ENCODE measurements at places on chromosomes 7 and 10. TPM values are rescaled to one million over a fixed set of nuclear protein-coding genes. Genes with fewer than 3 reads are reported as not detected.

DNA sequence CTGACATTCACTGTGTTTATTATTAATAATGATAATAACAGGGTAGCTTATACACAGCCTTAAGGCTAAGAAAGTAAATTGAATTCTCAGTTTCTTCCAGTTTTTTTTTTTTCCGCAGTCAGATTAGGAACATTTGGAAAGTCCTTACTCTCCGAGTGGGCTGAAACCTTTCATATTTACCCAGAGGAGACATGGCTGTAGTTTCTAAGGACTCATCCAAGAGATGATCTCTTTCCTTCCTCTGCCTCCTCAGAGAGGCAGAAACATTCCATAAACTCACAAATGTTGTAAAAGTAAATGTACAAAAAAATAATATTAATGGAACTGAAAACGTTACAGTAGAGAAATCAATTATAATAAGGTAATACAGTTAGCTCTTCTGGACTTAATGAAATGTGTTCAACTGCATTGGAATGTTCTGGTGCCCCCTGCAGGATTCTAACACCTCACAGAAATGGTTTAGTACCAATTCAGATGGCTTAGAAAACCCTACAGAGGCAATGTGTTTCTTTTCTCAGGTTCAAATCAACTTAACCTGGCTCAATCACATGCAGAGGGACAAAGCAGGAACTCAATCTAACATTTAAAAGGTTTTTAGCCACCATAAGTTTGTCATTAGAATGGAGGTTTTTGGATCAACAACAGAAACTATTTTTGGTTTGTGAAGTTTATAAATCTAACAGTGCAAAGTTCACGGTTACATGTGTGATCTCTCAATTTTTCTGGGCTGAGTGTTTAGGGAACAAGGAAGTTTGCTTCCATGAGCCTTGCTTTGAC is 71.7 kb downstream of the ICA1 start:
- no peak overlapping the region for H3K4me3 ChIP-seq
- no peak overlapping the region for H3K27ac ChIP-seq
- no peaks in the 10 kb centered on the region for H3K4me1 ChIP-seq
- H3K27me3 ChIP-seq, result no peaks in the 10 kb centered on the region
- H3K36me3 ChIP-seq, result no peaks in the 10 kb centered on the region
- peak; percentile 77 for DNase-seq

DNA sequence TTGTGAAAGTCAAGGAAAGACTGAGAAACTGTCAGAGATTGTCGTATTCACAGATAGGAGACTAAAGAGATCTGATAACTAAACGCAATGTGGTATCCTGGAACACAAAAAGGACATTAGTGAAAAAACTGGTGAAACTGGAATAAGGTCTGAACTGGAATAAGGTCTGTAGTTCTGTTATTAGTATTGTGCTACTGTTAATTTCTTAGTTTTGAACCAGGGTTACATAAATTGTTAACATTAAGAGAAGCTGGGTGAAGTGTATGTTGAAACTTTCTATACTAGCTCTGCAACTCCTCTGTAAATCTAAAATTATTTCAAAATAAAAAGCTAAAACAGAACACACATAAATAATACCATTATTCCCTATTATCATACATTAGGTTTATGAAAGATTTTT is 3.4 kb upstream of the NT5C2 start:
- H3K4me1 ChIP-seq, result peaks cover 25% of the 10 kb centered on the region
- H3K27me3 ChIP-seq, result no peaks in the 10 kb centered on the region
- no peak overlapping the region for H3K4me3 ChIP-seq

- no peaks in the 10 kb centered on the region for H3K4me1 ChIP-seq
- no peak overlapping the region for H3K4me3 ChIP-seq
- peak; percentile 80 for DNase-seq
- no peak overlapping the region for H3K27ac ChIP-seq
Measured at GRCh38 chr7:102472126-102473041, 6.3 kb downstream of the POLR2J start.

- no peak overlapping the region for H3K4me3 ChIP-seq
- no peak for DNase-seq
- H3K27me3 ChIP-seq, result no peaks in the 10 kb centered on the region
- H3K36me3 ChIP-seq, result peaks cover 13% of the 10 kb centered on the region
- H3K27ac ChIP-seq, result no peak overlapping the region
Measured at GRCh38 chr10:14836208-14836607, 1.6 kb downstream of the CDNF start.

DNA sequence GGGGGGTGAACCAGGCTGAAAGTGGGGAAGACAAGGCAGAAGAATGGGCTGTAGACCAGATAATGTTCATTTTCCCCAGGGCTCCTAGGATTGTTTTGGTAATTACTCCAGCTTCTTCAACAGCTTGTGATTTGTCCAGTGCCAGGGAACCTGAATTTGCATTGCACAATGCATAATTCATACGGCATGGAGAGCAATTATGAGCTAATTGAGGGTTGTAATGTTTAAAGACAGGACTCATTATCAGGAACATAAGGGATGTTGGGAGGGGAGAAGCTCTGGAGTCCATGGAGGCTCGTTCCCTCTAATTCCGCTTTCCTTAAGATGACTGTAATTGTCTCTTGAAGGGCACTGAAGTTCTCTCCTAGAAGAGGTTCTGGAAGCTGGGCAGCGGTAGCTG is 405.0 kb upstream of the ZMIZ1 start:
- peaks cover 22% of the 10 kb centered on the region for H3K27me3 ChIP-seq
- no peak overlapping the region for H3K27ac ChIP-seq
- H3K4me3 ChIP-seq, result no peak overlapping the region
- H3K4me1 ChIP-seq, result no peaks in the 10 kb centered on the region
- DNase-seq, result no peak
- no peaks in the 10 kb centered on the region for H3K36me3 ChIP-seq

GRCh38 chr7:41881331-41882130 is 178.6 kb upstream of the INHBA start:
- no peaks in the 10 kb centered on the region for H3K36me3 ChIP-seq
- H3K4me3 ChIP-seq, result no peak overlapping the region
- DNase-seq, result peak; percentile 60
- peaks cover 54% of the 10 kb centered on the region for H3K4me1 ChIP-seq
- H3K27me3 ChIP-seq, result no peaks in the 10 kb centered on the region

- H3K4me3 ChIP-seq, result no peak overlapping the region
- no peaks in the 10 kb centered on the region for H3K27me3 ChIP-seq
- no peaks in the 10 kb centered on the region for H3K36me3 ChIP-seq
- DNase-seq, result no peak
Measured at GRCh38 chr7:45384499-45384898, 189.7 kb upstream of the ADCY1 start.

GRCh38 chr10:117596706-117597105 is 54.2 kb downstream of the EMX2 start:
- H3K4me1 ChIP-seq, result no peaks in the 10 kb centered on the region
- H3K4me3 ChIP-seq, result no peak overlapping the region
- H3K27ac ChIP-seq, result no peak overlapping the region

GRCh38 chr10:16867990-16868389 is 50.8 kb upstream of the RSU1 start:
- peaks cover 15% of the 10 kb centered on the region for H3K4me1 ChIP-seq
- H3K4me3 ChIP-seq, result no peak overlapping the region
- H3K27me3 ChIP-seq, result no peaks in the 10 kb centered on the region
- H3K27ac ChIP-seq, result peak overlapping the region; percentile 51
- H3K36me3 ChIP-seq, result no peaks in the 10 kb centered on the region
- no peak for DNase-seq

DNA sequence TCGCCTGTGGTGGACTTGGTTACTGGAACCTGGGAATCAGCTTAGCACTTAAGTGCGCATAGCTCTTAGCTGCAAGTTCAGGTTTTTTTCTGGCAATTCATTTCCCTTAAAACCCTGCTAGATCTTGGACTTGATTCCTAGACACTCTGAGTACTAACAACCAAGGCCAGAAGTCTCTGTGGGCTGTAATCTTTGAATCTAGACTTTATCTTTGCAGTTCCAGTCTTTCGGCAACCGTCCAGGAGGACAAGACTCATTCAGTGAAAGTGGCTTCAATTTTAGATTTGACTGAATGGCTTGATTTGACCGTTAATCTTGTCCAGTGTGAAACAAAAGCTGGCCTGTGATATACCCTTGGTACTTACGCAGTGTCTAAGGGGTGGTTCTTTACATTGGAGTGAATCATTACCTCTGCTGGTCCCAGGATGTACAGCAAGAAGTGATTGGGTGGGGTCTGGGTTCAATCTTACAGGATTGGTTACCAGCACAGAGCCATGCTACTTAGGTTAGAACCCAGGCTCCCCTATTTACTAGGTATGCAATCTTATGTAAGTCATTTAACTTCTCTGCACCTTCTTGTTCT is 16.4 kb downstream of the PTTG1IP2 start:
- H3K36me3 ChIP-seq, result no peaks in the 10 kb centered on the region
- H3K4me1 ChIP-seq, result no peaks in the 10 kb centered on the region
- no peak overlapping the region for H3K27ac ChIP-seq
- H3K4me3 ChIP-seq, result no peak overlapping the region

DNA sequence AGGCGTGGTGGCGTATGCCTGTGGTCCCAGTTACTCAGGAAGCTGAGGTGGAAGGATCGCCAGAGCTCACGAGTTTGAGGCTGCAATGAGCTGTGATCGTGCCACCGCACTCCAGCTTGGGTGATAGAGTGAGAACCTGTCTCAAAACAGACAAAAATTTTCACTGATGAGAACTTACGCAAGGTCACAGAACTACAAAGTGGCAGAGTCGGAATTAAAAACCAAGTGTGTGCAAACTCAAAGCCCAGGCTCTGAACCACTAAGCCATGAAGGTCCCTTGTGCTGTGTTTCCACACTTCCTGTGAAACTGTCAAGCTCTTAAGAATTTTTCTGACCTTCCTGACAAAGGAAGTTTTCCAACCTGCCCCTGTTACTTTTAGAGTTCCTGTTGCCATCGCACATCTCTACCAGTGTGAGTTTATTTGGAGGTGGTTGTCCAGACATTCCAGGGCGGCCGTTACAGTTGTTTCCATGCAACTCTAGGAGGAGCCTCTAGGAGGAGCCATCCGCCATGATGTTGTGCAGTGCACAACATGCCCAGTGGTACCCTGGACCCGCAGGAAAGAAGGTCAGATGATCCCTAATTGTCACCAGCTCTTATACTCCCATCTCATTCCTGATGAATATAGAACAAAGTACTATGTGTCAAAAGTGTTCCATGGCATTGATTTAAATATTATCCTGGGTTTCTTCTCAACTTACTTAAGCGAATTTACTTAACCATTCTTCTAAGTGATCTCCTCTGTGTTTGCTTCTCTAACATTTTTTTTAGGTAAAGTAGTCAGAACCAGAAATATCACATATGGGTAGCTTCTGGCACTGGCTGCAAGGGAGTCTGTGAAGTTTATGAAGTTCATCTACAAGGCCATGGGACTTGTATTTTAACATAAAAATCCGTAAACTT is 49.0 kb upstream of the LYZL1 start:
- no peak overlapping the region for H3K27ac ChIP-seq
- H3K4me3 ChIP-seq, result no peak overlapping the region
- DNase-seq, result no peak
- peaks cover 10% of the 10 kb centered on the region for H3K27me3 ChIP-seq

DNA sequence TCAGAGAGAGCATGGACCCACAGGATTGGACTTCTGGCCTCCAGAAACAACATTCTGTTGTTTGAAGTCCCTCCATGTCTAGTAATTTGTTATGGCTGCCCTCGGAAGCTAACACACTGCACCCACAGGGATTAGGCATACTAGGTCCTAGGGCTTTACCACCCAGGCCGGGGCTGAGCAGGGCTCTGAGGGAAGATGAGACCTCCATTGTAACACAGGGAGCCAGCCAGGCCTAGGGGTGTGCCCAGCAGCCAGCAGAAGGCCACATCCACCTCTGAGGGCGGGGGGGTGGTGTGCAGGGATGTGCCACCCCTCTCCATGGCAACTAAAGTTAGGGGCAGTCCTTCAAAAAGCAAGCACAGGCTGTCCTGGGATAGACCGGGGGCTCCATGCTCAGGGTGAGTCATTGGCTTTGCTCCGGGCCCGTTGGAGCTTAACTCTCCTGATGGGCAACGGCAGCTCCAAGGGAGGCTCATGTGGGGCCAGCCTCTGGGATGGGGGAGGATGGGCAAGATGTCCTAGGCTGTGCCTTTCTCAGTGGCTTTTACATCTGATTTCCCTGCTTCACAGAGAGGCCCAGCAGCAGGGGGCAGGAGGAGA is 96.6 kb upstream of the GPR26 start:
- no peak overlapping the region for H3K4me3 ChIP-seq
- no peaks in the 10 kb centered on the region for H3K4me1 ChIP-seq
- H3K27me3 ChIP-seq, result no peaks in the 10 kb centered on the region
- H3K36me3 ChIP-seq, result no peaks in the 10 kb centered on the region
- H3K27ac ChIP-seq, result no peak overlapping the region
- no peak for DNase-seq

GRCh38 chr7:46581268-46581667 is 660.2 kb upstream of the IGFBP3 start:
- no peak for DNase-seq
- no peak overlapping the region for H3K4me3 ChIP-seq
- H3K27ac ChIP-seq, result no peak overlapping the region
- no peaks in the 10 kb centered on the region for H3K36me3 ChIP-seq
- no peaks in the 10 kb centered on the region for H3K27me3 ChIP-seq

GRCh38 chr7:38863601-38864291 is 45.2 kb downstream of the VPS41 start:
- H3K4me3 ChIP-seq, result no peak overlapping the region
- H3K27me3 ChIP-seq, result no peaks in the 10 kb centered on the region
- H3K27ac ChIP-seq, result no peak overlapping the region

DNA sequence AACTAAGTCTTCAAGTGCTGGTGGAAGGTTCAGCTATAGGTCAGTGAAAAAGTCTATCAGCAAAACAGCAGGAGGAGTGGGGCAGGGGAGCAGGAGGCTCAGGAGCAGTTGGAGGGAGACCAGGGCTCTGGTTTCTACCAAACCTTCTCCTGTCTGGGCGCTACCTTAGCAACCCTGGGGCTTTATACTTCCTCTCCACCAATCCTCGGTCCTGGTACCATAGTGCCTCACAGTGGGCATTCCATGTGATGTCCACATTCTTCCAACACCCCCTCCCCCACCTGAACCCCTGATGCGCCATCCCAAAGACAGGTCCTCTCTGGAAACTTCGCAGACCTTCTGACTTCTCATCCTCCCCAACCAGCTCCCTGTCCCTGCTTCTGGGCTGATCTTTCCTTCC is 25.3 kb upstream of the ACSM6 start:
- H3K36me3 ChIP-seq, result no peaks in the 10 kb centered on the region
- no peaks in the 10 kb centered on the region for H3K27me3 ChIP-seq
- DNase-seq, result no peak
- no peaks in the 10 kb centered on the region for H3K4me1 ChIP-seq
- H3K27ac ChIP-seq, result no peak overlapping the region

GRCh38 chr10:48464871-48465736 is 139.8 kb downstream of the ARHGAP22 start:
- peak; percentile 81 for DNase-seq
- H3K4me1 ChIP-seq, result no peaks in the 10 kb centered on the region
- no peaks in the 10 kb centered on the region for H3K27me3 ChIP-seq
- no peak overlapping the region for H3K27ac ChIP-seq
- H3K36me3 ChIP-seq, result peaks cover 13% of the 10 kb centered on the region

- no peaks in the 10 kb centered on the region for H3K27me3 ChIP-seq
- no peak overlapping the region for H3K4me3 ChIP-seq
- H3K4me1 ChIP-seq, result peaks cover 24% of the 10 kb centered on the region
- peaks cover 50% of the 10 kb centered on the region for H3K36me3 ChIP-seq
Measured at GRCh38 chr7:99027241-99027640, 116.7 kb downstream of the SMURF1 start.

OGDHL gene
- total RNA-seq, result under 0.01 TPM

LGI1 gene
- total RNA-seq, result 0.29 TPM

CALCR gene
- total RNA-seq, result not detected

KCP gene
- 1.1 TPM for total RNA-seq

LRMDA gene
- total RNA-seq, result 17.1 TPM

All from osteoblast (primary cell).